ENCODE measurements at places on chromosomes 1 and 21.

DNA sequence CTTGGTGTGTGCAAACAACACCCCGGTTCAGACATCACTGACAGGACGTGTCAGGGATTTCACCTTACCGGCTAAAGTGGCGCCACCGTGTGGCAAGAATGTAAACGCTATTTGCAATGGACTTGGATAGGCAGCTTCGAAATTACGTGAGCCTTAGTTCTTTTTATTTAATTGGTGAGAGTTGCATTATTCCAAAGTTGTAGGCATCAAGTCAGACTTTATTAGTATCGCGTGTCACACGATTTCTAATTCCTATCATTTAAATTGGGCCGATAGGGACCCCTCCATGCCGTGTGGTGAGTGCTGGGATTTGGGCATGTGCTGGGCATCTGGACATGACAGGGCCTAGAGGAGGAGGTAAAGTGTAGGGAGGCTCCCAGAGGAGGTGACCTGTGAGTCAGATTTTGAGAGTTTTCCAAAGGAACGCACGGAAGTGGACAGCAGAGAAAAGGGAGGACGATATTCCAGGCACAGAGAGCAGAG, 14.5 kb upstream of the CPT2 start:
- peak; percentile 84 for DNase-seq

DNA sequence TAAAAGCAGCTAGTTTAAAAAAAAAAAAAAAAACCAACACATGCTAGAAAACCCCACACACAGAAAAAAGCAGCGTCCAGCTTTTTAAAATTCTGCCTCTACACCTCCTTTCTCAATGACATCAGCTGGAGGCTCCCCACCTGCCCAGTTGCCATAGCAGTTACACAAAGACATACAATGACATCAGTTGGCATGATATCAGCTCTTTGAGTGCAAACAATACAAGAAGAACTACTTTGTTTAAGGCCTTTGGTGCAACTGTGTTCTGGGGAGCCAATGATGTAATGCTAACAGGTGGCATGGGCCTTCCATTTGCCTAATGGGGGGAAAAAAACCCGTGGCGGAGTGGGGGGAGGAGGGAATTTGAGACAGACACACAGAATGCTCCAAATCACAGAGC, 32.9 kb downstream of the DUSP10 start:
- DNase-seq, result no peak

DNA sequence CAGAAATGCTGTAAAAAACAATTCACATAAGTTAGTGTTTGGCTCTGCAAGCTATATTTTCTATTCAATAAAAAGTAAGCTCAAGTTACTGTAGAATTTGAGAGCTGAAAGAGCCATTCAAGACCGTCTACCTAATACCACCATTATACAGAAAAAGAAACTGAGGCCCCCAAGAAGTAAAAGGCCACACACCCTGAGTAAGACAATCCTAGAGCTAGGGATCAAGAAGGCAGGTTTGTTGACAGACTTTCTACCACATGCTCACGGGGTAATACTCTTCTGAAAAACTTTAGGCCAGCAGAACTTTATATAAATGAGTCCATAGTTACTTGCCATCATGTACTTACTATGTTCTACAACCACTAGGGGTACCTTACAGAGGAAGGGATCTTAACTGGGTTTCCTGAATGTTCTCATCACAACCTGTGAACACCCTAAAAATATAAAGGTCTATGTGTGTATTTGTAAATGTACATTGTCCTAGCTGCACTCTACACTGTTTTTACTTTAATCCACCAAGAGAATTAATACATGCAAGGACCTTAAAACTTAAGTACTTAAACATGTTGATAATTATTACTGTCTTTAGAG, 2.7 kb downstream of the PSMG1 start:
- no peak for DNase-seq

DNA sequence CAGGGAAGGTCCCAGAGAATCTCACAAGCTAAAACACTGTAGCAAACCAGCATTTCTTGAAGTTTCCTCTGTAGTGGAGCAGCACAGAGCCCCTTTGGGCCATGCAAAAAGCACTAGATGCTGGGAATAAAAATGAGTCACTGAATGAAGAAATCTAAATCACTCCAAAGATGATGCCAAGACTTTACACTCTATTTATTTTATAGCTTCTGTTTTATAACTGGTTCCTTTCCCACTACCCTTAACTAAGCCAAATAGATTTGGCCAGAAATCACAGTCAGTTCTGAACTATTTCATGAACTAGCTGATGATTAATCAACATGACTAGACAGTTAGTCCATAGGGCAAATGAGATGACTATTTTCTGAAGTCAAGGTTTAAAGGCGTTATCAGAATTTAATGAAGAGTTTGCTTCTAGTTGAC, 89.5 kb downstream of the SCMH1 start:
- DNase-seq, result no peak

GRCh38 chr21:43864313-43864961, 586 bp upstream of the AGPAT3 start:
- DNase-seq, result peak; percentile 58

DNA sequence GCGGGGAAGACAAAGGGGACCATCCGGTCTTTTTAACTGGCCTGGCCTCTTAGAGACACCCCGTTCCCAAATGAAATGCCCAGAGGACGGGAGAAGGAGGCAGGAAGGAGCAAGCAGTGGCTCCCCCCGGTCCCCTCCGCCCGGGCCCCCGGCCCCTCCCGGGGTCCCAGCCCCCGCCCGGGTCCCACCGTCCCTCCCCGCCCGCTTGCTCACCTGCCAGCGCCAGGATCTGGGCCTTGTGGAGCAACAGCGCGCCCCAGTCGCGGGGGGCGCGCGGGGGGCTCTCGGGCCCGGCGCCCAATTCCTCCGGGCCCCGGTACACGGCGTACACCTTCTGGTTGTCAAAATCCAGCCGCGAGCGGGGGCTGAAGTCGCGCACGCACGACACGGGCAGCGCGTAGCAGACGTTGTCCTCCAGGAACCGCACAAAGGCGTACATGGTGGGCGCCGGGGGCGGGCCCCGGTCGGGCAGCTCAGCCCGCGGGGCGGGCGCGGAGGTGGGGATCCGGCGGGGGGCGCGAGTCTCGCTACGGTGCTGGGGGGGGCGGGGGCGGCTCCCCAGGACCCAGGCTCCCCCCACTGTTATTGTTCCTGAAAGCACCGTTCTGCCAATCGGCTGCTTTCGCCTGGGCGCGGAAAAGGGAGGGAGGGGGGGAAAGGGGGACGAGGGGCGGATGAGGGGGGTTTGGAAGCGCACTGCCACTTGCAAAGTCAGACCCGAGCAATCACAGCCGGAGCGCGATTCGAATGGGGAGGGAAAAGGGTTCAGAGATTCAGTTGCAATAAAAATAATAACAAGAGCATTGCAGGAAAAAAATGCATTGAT, at the start of gene BEND5:
Gene BEND5 (minus strand): TSS at position 499 of the 826 bp plus-strand sequence. CDS start 60 bp downstream, at position 439.
- peak; percentile 50 for DNase-seq

DNA sequence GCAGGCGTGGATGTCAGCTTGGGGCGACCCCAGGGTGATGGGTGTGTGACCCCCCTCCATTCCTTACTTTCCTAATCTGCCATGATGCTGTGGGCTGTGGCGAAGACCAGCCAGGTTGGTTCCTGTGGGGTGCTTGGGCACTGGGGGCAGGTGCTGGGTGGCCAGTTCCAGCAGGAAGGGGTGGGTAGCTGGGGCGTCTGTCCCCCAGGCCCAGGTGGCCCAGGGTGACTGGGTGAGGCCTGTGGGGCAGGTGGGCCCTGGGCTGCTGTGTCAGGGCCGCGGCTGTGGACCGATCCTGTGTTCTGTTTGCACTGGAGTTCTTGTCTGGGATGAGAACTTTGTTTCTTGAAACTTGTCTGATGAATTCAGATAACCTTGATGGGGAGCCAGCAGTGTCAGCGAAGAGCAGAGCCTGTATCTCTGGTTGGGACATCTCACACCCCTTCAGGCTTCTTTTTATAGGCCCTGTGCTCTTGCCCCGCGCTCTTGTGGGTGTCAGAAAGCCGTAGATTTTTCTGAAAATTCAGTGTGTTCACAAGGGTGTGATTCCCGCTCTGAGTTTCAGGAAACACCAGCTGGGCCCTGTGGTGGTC, 3.7 kb downstream of the PRKCZ start:
- DNase-seq, result no peak

DNA sequence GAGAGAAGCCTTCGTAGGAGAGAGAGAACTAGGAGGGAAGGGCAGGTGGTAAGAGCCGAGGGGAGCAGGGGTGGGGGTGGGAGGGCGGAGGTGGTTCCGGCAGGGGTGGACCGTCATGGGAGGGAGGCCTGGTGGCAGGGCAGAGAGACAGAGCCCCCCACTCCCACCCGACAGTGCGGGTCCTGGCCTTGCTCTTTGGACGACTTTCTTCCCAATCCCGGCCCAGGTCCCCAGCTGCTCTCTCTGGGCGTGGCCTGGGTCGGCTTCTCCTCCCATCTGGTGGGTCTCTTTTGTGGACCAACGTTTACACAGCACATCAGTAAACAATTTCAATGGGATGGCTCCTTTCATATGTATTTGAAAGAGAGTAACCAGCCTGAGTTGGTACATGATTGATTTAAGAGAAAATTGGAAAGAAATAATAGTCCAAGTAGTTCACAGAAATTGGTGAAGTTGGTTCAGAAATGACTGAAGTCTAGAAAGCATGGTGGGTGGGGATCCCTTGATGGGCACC, 56.9 kb downstream of the LDLRAD2 start:
- DNase-seq, result no peak

GRCh38 chr1:203338335-203339036, 12.4 kb downstream of the FMOD start:
- peak; percentile 55 for DNase-seq

DNA sequence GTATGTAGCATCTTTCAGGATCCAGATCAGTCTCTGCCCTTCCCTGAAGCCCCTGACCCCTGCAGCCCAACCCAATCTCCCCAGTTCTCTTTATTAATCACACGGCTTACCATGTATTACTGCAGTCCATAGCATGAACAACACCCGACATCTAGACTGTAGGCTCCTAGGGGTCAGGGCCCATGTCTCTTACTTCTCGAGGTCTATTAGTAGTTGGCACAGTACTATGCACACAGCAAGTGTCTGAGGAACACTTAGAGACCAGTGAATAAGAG, 27.1 kb downstream of the CAMK1G start:
- DNase-seq, result no peak

DNA sequence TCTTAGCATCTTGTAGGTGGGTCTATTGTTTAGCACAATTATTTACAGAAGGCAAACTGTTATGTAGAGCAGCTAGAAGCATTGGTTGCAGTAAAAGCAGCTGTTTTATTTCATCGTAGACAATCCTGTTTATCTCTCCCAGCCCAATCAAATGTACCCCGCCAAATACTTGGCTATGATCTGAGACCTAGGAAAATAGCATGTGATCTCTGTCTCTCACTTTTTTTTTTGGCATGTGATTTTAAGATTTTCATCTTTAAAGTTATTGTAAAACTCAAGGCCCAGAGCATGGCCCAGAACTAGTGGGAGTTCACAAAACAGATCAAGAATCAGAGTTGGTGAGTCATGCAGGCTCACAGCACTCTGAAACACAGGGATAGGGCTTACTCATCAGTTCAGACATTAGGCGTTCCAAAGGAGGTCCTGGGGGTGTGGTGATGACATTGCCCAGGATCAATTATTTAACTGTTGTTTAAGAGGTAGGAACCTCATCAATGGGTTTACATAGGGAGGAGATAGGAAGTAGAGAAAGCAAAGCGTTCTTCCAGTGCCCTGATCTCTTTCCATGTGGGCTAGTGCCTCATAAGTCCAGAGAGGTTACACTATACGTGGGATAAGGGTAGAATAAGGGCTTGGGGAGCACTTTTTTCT, 40.2 kb downstream of the TBX19 start:
- DNase-seq, result no peak

- no peak for DNase-seq
Measured at GRCh38 chr1:36994294-36994693, 40.0 kb downstream of the GRIK3 start.

GRCh38 chr1:241957692-241958494, at the start of gene BECN2:
BECN2 (plus strand) TSS chr1:241957767; CDS start chr1:241957767, 0 bp downstream.
- DNase-seq, result no peak

GRCh38 chr1:35443768-35444518, 113.3 kb downstream of the KIAA0319L start:
- no peak for DNase-seq

DNA sequence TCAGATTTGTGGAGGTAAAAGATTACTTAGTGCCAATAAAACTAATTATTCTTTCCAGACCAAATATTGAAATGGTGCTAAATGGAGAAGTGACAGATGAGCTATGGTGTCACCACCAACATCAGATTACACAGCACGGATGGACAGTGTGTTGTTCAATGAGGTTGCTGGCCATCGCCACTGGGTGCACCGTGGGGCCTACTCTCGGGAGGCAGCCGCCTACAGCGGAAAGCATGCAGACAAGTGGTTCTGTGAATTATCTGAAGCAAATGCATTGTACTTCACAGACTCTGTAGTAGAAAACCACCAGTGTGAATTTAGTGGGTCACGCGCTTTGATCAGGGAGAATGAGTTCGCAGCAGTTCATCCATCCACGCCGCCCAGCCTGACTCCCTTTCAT, 42.3 kb downstream of the GNG4 start:
- DNase-seq, result no peak

GRCh38 chr1:112371775-112372174, 24.2 kb upstream of the CTTNBP2NL start:
- DNase-seq, result no peak

- DNase-seq, result no peak
Measured at GRCh38 chr1:59409986-59410385, 113.1 kb downstream of the FGGY start.

DNA sequence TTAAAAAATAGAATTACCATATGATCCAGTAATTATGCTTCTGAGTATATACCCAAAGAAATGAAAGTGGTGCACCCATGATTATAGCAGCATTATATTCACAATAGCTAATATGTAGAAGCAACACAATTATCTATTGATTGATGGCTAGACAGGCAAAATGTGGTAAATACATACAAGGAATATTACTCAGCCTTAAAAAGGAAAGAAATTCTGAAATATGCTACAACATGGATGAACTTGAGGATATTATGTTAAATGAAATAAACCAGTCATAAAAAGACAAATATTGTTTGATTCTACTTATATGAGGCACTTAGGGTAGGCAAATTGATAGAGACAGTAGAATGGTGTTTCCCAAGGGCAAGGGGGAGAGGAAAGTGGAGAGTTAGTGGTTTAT, 80.8 kb downstream of the MAP3K7CL start:
- no peak for DNase-seq

DNA sequence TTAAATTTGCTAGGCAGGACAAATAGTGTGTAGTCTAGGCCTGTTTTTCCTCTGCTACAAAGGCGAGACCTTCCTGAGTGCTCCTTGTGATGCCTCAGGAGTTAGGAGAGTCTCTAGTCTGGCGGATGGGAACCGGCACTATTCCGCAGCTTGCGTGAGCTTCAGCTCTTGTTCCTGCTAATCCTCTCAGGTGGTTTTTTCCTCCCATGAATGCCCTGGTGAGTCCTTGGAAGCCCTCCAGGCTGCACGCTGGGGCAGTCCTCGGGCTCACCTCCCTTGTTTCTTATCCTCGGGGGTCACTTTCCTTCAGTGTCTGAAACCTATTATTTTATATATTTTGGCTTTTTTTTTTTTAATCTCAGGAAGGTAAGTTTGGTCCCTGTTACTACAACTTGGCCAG, 28.2 kb downstream of the UTS2 start:
- no peak for DNase-seq
